ENCODE measurements at places on chromosomes 4 and X. TPM values are rescaled to one million over a fixed set of nuclear protein-coding genes. Genes with fewer than 3 reads are reported as not detected.

DNA sequence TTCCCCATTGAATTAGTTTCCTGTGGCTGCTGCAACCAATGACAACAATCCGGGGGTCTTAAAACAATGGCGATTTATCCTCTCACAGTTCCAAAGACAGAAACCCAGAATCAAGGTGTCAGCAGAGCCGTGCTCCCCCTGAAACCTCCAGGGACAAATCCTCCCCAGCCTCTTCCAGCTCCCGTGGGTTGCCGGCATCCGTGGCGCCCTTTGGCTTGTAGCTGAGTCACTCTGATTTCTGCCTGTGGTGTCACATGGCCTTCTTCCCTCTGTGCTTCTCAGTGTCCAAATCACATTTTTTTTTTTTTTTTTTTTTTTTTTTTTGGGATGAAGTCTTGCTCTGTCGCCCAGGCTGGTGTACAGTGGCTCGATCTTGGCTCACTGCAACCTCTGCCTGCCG, 64.5 kb upstream of the STX18 start:
- no peaks in the 10 kb centered on the region for H3K36me3 ChIP-seq
- no peak overlapping the region for H3K27ac ChIP-seq
- H3K4me3 ChIP-seq = no peak overlapping the region
- no peaks in the 10 kb centered on the region for H3K27me3 ChIP-seq

Gene ZNF81
- 6.9 TPM for total RNA-seq

DNA sequence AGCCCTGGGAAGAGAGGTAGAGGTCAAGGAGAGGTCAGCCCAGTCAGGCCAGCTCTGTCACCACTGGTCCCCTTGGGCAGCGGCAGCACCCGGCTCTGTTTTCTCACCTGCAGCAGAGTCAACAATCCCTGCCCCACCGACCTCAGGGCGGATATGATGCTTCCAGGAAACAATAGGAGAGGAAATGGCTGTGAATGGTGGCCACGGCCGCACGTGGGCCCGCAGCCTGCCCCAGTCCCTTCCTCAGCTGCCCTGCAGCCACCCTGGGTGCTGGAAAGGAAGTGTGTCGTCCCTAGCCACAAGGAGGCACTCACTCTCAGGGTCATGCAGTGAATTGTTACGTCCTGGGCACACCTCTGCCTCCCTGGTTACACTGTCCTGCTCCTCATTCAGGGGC, 92.5 kb upstream of the ENPP6 start:
- DNase-seq = no peak
- peaks cover 16% of the 10 kb centered on the region for H3K4me1 ChIP-seq
- no peak overlapping the region for H3K27ac ChIP-seq
- H3K4me3 ChIP-seq = no peak overlapping the region
- H3K36me3 ChIP-seq = no peaks in the 10 kb centered on the region

GRCh38 chr4:103757631-103758030, 37.8 kb upstream of the TACR3 start:
- no peaks in the 10 kb centered on the region for H3K4me1 ChIP-seq
- H3K27me3 ChIP-seq = no peaks in the 10 kb centered on the region
- no peak for DNase-seq
- H3K4me3 ChIP-seq = no peak overlapping the region
- no peaks in the 10 kb centered on the region for H3K36me3 ChIP-seq
- no peak overlapping the region for H3K27ac ChIP-seq

DNA sequence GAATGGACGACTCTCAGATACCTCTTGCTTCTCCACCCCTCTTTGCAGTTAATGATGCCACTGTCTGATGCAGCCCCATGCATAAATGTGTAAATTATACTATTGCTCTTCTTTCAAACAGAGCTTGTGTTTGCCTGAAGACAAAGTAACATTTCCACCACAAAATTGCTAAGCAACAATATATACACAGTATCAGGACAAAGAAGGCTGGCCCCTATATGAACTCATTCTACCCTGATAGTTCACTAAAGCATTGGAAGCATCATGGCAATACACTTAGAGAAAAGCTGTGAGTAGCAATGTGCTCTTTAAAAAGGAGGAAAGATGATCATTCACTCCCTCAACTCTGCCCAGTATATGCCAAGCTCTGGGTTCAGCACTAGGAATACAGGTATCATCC, 427.0 kb upstream of the CPEB2 start:
- H3K27ac ChIP-seq = no peak overlapping the region
- no peaks in the 10 kb centered on the region for H3K4me1 ChIP-seq
- no peak for DNase-seq
- H3K4me3 ChIP-seq = no peak overlapping the region
- no peaks in the 10 kb centered on the region for H3K36me3 ChIP-seq

Gene ABCE1
- total RNA-seq = 50.4 TPM

Measured in body of pancreas (tissue), 4 donors.